MCF 10A (cell line): ENCODE measurements at places on chromosomes 3 and 15. TPM values are rescaled to one million over a fixed set of nuclear protein-coding genes. Genes with fewer than 3 reads are reported as not detected.

EIF4E3 gene
- total RNA-seq, result 4.3 and 7.6 TPM in 2 replicates

KLHL6 gene
- not detected in 2 replicates for total RNA-seq

GHSR gene
- total RNA-seq, result not detected in 2 replicates

TUSC7 gene
- not detected in 2 replicates for total RNA-seq

BOC gene
- total RNA-seq, result 1.8 and 2.3 TPM in 2 replicates

CLEC3B gene
- not detected in 2 replicates for total RNA-seq

OR5K2 gene
- total RNA-seq, result not detected in 2 replicates

DENND4A gene
- total RNA-seq, result 16.9 and 18.1 TPM in 2 replicates

CMTM8 gene
- total RNA-seq, result 3.2 and 3.8 TPM in 2 replicates

SNRK gene
- 16.6 and 18.0 TPM in 2 replicates for total RNA-seq
